ENCODE measurements at places on chromosomes 13 and 19.
A peak's percentile ranks its signal among the peaks of the same experiment; 100 is the strongest.

GRCh38 chr19:53982611-53983010, 8.8 kb upstream of the CACNG6 start:
- no peak overlapping the region for H3K27ac ChIP-seq
- no peaks in the 10 kb centered on the region for H3K36me3 ChIP-seq
- peaks cover 2% of the 10 kb centered on the region for H3K27me3 ChIP-seq
- no peak for DNase-seq
- no peak overlapping the region for H3K4me3 ChIP-seq

GRCh38 chr13:89748716-89749115, 1598.8 kb upstream of the MIR17HG start:
- H3K27me3 ChIP-seq: no peaks in the 10 kb centered on the region
- no peaks in the 10 kb centered on the region for H3K36me3 ChIP-seq
- no peak overlapping the region for H3K27ac ChIP-seq
- H3K4me1 ChIP-seq: no peaks in the 10 kb centered on the region

- no peaks in the 10 kb centered on the region for H3K27me3 ChIP-seq
- H3K36me3 ChIP-seq: no peaks in the 10 kb centered on the region
- no peak for DNase-seq
- H3K27ac ChIP-seq: no peak overlapping the region
- no peak overlapping the region for H3K4me3 ChIP-seq
Measured at GRCh38 chr13:108859197-108860012, 230.0 kb downstream of the MYO16 start.

DNA sequence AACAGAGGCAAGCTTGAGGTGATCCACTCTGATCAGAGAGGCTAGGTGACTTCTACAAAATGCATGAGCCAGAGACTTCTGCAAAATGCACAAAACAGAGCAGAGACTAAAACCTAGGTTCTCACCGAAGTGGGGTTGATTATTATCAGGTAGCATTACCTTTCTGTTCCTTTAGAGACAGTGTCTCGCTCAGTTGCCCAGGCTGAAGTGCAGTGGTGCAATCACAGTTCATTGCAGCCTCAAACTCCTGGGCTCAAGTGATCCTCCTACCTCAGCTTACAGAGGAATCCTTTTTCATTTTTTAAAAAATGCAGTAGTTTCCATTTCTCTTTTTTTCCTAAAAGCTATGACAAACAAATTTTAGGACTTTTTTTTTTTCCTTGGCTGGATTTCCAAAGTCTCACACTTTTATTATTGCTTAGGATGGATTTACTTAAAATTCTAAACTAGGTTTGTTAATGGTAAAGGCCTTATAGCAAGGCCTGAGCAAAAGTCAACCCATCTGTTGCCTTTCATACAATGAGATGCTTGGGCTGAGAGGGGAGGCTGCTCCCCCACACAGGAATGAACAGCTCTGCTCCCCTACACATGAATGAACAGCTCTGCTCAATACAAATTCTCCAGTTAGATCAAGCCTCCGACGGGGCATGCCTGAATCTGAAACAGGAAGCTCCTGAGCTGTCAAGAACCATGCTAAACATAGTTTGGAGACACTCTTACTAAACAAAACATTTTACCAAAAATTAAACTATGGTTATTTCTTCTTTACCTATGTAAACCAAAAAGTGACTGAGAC, 18.8 kb upstream of the TNFRSF19 start:
- DNase-seq: no peak
- H3K27ac ChIP-seq: no peak overlapping the region
- H3K4me1 ChIP-seq: peaks cover 4% of the 10 kb centered on the region
- no peaks in the 10 kb centered on the region for H3K27me3 ChIP-seq

- DNase-seq: no peak
- H3K27me3 ChIP-seq: no peaks in the 10 kb centered on the region
- no peaks in the 10 kb centered on the region for H3K36me3 ChIP-seq
- no peak overlapping the region for H3K27ac ChIP-seq
- no peak overlapping the region for H3K4me3 ChIP-seq
Measured at GRCh38 chr19:41734156-41734555, 21.2 kb upstream of the CEACAM6 start.

- no peaks in the 10 kb centered on the region for H3K36me3 ChIP-seq
- H3K4me3 ChIP-seq: no peak overlapping the region
- no peak for DNase-seq
- H3K27me3 ChIP-seq: no peaks in the 10 kb centered on the region
- no peak overlapping the region for H3K27ac ChIP-seq
- no peaks in the 10 kb centered on the region for H3K4me1 ChIP-seq
Measured at GRCh38 chr13:75071796-75072195, 410.2 kb downstream of the TBC1D4 start.

DNA sequence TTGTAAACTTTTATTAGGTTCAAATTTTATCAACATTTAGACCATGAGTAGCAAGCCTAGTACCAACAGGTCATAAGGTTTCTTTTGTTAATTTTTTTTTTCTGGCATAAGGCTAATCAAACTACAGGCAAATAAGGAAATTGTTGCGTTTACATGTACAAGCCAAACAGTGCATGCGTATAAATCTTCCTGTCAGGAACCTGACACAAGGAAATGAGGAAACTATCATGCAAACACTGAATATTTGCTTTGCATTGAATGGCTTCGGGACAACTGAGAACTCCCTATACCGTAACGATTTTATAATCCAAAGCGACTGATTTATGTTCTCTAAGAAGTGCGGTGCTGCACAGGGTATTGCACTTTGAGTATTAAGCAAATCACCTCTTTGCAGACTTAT, 133.0 kb upstream of the TRPC4 start:
- no peaks in the 10 kb centered on the region for H3K27me3 ChIP-seq
- H3K4me1 ChIP-seq: no peaks in the 10 kb centered on the region
- no peak overlapping the region for H3K27ac ChIP-seq
- H3K4me3 ChIP-seq: no peak overlapping the region

- DNase-seq: no peak
- peaks cover 9% of the 10 kb centered on the region for H3K4me1 ChIP-seq
- no peak overlapping the region for H3K27ac ChIP-seq
- H3K36me3 ChIP-seq: no peaks in the 10 kb centered on the region
- 0 out of 2 replicates have a peak, but pooled peaks cover 1% of the 10 kb centered on the region for H3K27me3 ChIP-seq
Measured at GRCh38 chr19:11797491-11797890, 832 bp upstream of the ZNF491 start.

DNA sequence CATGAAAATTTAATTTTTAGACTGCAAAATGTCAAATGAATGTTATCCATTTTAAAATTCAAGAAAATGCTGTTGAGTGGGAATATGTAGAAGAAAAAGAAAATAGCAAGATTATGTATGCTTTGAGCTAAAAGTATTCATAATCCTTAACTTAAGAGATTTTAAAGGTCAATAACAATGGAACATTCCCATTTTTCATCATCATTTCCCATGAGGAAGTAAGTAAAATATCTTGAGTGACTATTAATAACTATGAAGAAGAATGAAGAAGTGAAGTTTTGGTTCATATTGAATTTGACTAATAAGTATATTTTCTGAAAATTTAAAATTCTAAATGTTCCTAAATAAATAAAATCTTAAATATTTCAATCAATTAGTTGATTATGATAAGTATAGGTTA, 273.4 kb downstream of the DACH1 start:
- no peaks in the 10 kb centered on the region for H3K36me3 ChIP-seq
- DNase-seq: no peak
- H3K4me1 ChIP-seq: no peaks in the 10 kb centered on the region
- H3K4me3 ChIP-seq: no peak overlapping the region

- peaks cover 30% of the 10 kb centered on the region for H3K36me3 ChIP-seq
- H3K27me3 ChIP-seq: no peaks in the 10 kb centered on the region
- no peaks in the 10 kb centered on the region for H3K4me1 ChIP-seq
- DNase-seq: no peak
- no peak overlapping the region for H3K27ac ChIP-seq
- H3K4me3 ChIP-seq: no peak overlapping the region
Measured at GRCh38 chr13:110173247-110173818, 133.6 kb downstream of the COL4A1 start.

DNA sequence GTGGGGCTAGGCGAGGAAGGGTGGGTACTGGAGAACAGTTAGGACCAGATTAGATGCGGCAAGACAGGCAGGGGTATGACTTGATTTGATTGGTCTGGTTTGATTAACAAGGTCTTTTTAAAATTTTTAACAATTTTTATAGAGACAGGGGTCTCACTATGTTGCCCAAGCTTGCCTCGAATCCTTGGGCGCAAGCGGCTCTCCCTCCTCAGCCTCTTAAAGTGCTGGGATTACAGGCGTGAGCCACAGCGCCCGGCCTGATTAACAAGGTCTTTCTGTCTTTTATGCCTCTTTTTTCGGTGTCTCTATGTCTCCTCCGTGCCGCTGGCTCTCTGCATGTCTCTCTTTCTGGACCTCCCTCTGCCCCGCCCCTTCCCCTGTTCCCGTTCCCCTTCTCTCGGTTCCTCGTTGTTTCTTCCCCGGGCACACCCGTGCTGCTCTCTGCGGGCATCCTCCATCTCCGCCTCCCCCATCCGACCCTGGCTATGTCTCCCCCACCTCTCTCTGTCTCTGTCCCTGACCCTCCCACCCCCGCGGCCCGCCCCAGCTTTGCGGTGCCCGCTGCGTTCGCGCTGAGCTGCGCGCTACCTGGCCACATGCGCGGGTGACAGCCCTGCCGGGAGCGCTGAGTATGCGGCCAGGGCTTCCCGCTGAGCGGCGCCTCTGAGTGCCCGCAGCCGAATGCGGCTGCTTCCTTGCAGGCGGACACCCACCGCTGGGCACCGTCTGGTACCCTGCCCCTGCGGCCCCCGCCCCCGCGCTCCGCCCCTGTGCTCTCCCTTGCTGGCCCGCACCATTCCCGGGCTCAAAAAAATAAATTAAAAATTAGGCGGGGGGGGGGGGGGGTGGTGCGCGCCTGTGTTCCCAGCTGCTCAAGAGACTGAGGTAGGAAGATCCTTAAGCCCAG, 8.1 kb upstream of the SDHAF1 start:
- H3K4me3 ChIP-seq: peak overlapping the region; percentile 23
- no peaks in the 10 kb centered on the region for H3K36me3 ChIP-seq

DNA sequence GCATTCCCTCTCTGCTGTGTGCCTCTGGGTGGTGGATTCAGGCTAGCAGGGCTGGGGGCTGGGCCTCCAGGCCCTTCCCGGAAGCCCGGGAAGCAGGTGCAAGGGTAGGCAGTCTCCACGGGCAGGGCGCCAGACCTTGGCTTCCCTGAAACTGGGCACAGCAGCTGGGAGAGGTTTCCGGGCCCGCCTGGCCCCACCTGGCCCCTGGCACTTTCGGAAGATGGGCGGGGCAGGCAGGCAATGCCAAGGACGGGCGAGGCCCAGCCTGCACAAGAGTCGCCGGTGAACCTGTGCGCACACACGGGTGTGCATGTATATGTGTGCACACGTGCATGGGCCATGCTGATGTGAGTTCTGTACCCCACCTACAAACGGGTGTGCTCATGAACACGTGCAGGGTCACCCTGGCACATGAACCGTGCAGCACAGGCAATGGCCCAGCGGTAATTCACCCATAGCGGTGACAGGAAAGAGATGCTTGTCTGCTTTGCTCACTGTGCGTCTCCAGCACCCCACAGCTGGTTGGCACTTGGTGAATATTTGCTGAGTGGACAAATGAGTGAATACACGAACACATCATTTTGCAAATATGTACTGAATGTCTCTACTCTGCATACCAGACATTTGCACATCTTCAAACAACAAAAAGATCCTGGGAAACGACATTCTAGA, 15.3 kb downstream of the GADD45B start:
- peaks cover 3% of the 10 kb centered on the region for H3K4me1 ChIP-seq
- H3K27ac ChIP-seq: no peak overlapping the region
- peaks cover 35% of the 10 kb centered on the region for H3K27me3 ChIP-seq

Measured in H1 (cell line).